ENCODE measurements at places on chromosomes 7 and 10. TPM values are rescaled to one million over a fixed set of nuclear protein-coding genes. Genes with fewer than 3 reads are reported as not detected.

DNA sequence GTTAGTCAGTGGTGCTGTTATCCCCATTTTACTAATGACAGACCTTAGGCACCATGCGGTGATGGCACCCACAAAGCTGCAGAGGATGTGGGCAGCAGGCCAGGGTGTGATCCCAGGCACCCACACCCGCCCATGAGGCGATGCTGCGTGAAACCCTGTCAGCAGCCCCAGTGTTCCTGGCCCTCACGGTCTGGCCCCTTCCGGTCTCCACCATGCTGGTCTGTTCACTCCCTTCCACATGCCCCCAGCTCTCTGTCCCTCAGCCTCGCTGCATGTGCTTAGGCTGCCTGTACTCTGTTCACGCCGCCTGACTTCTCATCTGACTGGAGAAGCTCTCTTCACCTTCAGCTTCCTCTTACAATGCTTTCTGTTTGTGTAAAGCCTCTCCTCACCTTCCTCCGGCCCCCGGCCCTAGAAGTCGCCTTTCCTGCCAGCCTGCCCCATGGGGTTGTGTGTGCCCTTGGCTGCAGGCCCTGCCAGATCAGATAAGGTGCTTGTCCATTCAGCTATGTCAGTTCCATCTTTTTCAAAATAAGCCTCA lies 17.6 kb upstream of the ORAI2 start:
- no peak for DNase-seq

The GJC3 gene
- total RNA-seq, result 3.0 TPM

DNA sequence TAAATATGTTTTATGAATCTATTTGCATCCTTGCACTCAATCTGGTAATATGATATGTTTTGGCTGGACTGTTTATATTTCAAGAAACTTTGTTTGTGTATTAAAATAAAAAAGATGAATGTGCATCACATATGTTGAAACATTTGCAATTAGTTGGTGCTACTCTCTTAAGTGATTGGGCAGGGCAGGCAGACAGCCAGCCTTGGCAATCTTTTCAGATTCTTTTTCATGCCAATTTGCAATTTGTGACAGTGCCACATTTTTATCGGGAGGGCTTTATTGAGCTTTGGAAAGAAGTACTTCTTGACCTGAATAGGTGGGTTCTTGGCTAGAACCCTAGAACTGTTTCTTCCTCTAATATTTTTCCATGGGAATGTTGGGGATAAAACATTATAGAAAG lies 152.2 kb downstream of the NXPH1 start:
- no peak for DNase-seq

The ANKRD22 gene
- not detected for total RNA-seq

DNA sequence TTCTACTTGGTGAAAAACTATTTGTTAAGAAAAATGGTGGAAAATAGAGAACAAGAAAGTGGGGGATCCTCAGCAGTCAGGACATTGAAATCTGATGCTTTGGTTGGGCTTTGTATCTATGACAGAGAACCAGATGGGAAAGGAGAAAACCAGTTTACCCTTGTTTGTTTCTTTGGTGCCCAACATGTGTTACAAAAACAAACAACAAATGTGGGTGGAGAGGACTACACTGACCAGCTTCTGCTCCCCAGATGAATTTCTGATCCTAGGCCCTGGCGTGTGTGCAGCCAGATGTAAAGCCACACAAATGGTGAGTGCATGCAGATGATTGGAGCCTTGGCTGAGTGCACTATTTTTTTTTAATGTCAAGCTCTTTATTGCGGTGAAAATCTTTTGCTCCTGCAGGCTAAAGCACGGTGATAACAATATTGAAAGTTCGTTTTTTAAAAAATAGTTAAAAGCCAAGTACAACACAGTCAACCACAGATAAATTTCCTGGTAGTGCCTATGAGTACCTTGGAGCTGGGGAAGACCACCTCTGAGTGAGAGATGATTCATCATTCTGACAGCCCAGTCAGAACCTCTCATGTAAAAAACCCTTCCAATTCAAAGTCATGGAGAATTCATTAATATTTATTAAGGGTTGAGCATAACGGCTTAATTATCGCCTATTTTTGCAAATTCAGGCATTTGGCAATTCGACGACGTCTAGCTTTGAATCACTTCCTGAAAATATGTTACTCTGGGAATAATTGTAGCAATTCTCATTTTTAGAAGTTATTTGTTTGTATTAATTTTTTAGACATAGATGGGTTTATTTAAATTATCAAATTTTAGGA lies 163.7 kb downstream of the AGMO start:
- no peak for DNase-seq

DNA sequence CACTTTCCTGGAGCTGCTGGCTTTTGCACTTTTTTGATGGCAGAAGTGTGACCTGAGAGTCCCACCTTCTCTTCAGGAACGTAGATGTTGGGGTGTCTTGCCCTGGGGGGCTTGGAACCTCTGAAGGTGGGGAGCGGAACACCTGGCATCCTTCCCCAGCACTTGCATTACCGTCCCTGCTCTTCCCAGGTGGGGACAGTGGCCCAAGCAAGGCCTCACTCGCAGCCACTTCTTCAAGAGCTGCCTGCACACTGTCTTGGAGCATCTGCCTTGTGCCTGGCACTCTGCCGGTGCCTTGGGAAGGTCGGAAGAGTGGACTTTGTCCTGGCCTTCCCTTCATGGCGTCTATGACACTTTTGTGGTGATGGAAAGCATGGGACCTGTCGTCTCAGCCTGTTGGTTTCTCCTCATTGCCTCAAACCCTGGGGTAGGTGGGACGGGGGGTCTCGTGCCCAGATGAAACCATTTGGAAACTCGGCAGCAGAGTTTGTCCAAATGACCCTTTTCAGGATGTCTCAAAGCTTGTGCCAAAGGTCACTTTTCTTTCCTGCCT lies 31.1 kb downstream of the PFKFB3 start:
- no peak for DNase-seq

DNA sequence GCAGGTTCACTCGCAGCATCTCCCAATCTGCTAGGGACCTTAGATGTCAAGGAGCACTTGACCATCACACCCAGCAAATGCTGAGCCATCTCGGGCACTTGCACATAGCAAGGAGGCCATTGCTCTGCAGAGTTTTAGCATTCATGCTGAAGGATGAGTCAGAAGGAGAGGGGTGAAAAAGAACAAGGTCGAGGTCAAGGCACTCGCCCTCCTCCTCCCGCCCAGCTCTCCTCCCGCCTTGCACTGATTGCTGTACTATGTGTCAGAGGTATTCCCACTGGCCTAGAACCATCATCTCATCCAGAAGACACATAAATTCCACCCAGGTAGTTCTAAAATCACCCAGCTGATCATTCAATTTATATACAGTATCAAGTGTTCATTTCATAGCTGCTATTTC lies 255.1 kb upstream of the SP4 start:
- no peak for DNase-seq

GRCh38 chr7:94183891-94184290 lies 179.7 kb upstream of the BET1 start:
- DNase-seq, result no peak

GRCh38 chr7:117715784-117716445 lies 157.3 kb downstream of the CTTNBP2 start:
- no peak for DNase-seq

The TSPAN12 gene
- total RNA-seq, result 17.9 TPM

GRCh38 chr7:36884351-36884750 lies 160.1 kb upstream of the AOAH start:
- DNase-seq, result no peak

GRCh38 chr10:126278851-126279250 lies 109.4 kb downstream of the ADAM12 start:
- DNase-seq, result no peak

The FOXP2 gene
- total RNA-seq, result 0.43 TPM

GRCh38 chr10:125233726-125234125 lies 73.4 kb upstream of the CTBP2 start:
- no peak for DNase-seq

DNA sequence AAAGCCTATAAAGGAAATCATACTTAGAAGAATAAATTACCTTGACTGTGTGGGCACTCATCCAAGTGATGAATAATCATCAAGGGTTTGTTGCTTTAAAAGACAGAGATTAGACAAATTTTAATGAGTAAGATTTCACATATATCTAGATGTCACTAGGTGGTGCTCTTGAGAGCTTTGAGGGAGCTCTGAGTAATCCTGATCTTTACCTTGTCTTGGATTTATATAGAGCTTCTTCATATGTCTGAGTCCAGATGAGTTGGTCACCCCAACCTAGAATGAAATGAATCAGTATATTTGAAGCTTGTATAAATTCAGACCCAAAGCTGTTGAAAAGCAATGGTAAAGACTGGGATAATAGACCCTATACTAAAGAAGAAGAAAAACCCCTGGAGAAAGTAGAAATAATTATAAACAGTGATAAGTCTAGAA lies 3.7 kb downstream of the AGR2 start:
- no peak for DNase-seq

DNA sequence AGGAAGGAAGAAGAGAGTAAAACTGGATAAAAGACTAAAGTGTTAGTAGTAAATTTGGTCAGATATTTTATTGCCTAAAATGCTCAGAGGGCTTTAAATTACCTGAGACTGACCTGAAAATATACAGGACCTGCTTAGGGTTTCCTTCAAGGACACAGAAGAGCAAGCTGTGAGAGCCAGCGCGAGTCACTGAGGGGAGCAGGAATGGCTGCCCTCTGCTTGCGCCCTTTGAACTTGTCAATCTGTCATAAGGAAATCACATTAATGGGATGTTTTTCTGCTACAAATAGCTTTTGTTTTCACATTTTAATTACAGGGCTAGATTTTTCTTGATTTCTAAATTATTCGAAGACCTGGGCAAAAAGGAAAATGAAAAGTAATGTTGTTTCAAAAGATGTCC lies 26.9 kb downstream of the DNAJB9 start:
- no peak for DNase-seq

GRCh38 chr7:117565226-117565625 lies 85.4 kb downstream of the CFTR start:
- DNase-seq, result no peak

GRCh38 chr7:158011941-158012340 lies 575.7 kb downstream of the PTPRN2 start:
- no peak for DNase-seq

The COL1A2 gene
- 85.4 TPM for total RNA-seq

DNA sequence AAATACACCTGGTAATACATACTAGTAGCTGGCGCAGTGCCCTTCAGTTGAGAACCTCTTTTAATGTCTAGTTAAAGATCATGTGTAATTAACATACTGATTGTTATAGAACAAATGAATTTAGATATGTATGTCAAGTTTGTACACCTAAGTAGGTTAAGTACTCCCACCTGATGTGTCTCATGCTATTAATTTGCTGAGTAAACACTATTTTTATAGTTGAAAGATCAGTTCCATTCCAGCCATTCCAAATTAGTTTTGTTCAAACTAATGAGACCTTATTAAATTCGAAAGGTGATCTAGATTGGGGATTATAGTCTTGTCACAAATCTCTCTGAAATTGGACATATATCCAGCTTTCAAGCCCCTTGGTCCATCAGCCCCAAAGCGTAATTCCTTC lies 710.0 kb downstream of the LRMDA start:
- DNase-seq, result no peak

DNA sequence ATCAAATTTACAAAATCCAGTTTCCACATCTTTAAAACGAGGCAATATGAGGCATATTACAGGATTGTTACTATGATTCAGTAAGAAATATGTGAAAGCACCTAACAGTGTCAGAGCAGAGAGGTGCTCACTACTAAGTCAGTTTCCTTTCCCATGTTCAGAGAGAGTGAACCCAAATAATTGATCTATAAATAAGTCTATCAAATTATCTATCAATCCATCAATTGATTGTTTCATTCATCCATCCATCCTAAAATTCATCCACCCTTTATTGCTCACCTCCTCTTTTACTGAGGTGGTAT lies 340.8 kb downstream of the SUGCT start:
- DNase-seq, result no peak

GRCh38 chr10:73969224-73969841 lies 28.6 kb upstream of the VCL start:
- DNase-seq, result no peak

- no peak for DNase-seq
Measured at GRCh38 chr7:28316489-28316888, 95.8 kb upstream of the CREB5 start.

The RPA3 gene
- 106 TPM for total RNA-seq

The CADPS2 gene
- total RNA-seq, result 19.7 TPM
